ENCODE measurements at places on chromosomes 4 and X.

GRCh38 chrX:40080894-40081678, 16.7 kb downstream of the BCOR start:
- no peak for DNase-seq

GRCh38 chr4:127506283-127506682, 126.5 kb upstream of the INTU start:
- no peak for DNase-seq

DNA sequence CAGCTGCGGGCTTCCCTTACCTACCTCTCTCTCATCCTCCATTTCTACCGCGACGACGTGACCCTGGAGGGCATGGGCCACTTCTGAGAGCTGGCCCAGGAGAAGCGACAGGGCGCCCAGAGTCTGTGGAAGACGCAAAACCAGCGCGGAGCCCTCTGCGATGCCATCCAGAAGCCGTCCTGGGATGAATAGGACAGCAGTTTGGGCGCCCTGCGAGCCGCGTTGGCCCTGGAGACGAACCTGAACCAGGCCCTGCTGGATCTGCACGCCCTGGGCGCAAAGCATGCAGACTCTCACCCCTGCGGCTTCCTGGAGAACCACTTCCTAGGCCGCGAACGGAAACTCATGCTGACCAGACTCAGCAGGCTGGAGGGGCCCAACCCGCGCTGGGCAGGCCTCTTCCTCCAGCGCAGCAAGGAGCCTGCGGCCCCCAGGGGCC, 52.7 kb upstream of the TMPRSS11F start:
- DNase-seq: no peak

GRCh38 chr4:170716868-170717267, 627.1 kb upstream of the AADAT start:
- no peak for DNase-seq

- DNase-seq: no peak
These were observed 13.8 kb downstream of the SH3BP2 start for GRCh38 chr4:2806390-2807355.

GRCh38 chr4:40516651-40517050, 113.0 kb downstream of the RBM47 start:
- no peak for DNase-seq

DNA sequence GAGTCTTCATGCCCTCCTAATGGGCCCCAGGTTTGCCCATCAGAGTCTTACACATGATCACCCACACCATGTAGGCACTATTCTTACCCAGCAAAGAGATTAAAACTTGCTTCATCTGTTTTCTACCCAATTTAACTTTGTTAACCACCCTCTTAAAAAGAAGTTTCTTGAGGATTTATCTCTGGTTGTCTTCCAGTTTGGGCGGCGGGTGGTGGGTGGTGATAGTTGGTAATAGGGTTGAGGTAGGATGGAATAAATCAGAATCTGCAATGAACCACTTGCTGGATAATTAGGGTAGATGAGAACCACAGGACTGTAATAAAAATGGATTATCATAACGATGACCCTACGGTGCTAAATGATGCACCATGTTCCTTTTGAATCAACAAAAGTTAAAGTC, 30.9 kb downstream of the GALNT7 start:
- no peak for DNase-seq

GRCh38 chr4:123671636-123672404, 275.2 kb downstream of the SPRY1 start:
- no peak for DNase-seq

GRCh38 chrX:19343085-19343534, 617 bp upstream of the PDHA1 start:
- no peak for DNase-seq

- DNase-seq: no peak
These were observed 20.7 kb downstream of the PDGFC start for GRCh38 chr4:156950948-156951347.

GRCh38 chr4:69126024-69126423, 29.8 kb downstream of the UGT2B7 start:
- DNase-seq: no peak

GRCh38 chr4:26356081-26356501, 35.3 kb downstream of the RBPJ start:
- DNase-seq: peak; percentile 37

- no peak for DNase-seq
These were observed 37.8 kb upstream of the TACR3 start for GRCh38 chr4:103757631-103758030.

GRCh38 chr4:53477038-53477565, 99.7 kb downstream of the FIP1L1 start:
- DNase-seq: no peak

- no peak for DNase-seq
These were observed 153.0 kb upstream of the PPP1R2C start for GRCh38 chrX:42930951-42931350.

DNA sequence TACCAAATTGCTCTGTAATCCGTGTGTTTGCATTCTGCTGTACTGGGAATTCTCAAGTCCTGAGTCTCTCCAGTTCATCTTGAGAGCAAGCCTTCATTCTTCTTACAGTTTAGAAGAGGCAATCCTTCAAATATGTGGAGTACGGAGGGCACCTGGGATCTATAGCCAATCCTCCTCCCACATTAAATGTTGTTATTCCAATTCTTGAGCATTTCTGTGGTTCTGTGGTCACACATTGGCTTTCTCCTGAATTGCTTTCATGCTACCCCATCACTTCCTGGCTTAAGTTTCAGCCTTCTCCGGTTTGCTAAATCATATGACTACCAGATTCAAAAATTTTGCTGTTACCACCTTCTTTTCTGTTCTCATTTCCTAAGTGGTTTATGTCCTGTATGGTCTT, 611.1 kb downstream of the PCDH19 start:
- no peak for DNase-seq

DNA sequence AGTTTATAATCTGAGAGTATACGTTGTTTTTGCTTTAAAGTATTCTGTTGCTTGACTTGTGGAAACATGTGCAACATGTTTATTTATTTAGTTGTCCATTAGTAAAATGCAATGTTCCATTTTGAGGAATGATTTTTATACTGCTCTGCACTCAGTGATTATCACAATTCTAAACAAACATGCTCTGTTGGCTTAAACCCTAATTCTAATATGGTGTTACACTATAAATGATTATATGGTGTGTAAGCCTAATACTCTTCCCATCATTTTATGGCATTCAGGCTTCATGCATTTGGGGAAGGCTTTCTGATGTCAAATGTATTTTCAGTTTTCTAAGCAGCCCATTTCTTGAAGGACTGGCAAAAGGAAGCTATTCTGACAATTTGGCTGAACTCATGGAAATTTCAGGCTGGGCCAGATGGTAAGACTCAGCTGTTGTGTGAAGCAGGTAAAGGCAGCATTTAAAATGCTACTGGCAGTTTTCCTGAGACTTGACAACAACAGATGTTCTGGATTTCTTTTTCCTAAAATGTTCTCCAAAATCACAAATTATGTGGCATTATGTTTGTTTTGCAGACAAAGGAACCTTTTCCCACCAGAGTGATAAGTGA, 336.7 kb upstream of the GNPDA2 start:
- DNase-seq: no peak

DNA sequence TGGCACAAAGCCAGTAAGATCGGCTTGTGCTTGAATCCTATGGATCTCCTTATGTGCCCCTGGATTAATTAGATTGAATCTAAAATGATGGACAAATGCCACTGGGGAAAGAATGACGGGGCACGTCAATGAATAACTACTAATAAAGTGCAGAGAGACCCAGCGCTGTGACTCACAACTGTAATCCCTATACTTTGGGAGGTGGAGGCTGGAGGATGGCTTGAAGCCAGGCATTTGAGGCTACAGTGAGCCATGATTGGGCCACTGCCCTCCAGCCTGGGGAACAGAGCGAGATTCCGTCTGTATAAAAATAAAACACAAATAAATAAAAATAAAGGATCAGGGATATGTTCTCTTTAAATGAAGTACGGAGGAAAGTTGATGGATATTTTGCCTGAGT, 179.4 kb downstream of the DCHS2 start:
- DNase-seq: no peak

- no peak for DNase-seq
These were observed 679.2 kb downstream of the NLGN4X start for GRCh38 chrX:5549512-5549911.

DNA sequence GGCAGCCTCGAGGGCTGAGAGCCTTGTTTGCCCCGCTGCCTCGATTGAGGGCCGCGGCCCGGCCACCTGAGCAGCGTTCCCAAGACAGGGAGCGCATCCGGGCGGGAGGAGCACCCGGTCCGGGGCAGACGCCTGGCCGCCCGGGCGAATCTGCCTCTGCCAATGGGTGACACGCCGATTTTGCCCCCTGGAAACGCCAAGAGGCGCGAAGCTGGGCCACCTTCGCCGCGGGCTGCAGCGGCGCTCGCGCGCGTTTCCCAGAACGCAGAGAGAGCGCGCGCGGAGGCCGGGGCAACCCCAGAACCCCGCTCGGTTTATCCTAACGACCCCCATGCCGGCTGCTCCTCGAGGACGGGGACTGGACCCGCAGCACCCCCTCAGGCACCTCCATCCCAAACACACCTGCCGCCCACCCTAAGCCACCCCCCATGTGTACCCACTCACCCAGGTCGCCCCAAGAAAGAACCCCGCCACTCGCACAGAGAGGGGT, 575 bp downstream of the MAP7D2 start:
- DNase-seq: no peak

DNA sequence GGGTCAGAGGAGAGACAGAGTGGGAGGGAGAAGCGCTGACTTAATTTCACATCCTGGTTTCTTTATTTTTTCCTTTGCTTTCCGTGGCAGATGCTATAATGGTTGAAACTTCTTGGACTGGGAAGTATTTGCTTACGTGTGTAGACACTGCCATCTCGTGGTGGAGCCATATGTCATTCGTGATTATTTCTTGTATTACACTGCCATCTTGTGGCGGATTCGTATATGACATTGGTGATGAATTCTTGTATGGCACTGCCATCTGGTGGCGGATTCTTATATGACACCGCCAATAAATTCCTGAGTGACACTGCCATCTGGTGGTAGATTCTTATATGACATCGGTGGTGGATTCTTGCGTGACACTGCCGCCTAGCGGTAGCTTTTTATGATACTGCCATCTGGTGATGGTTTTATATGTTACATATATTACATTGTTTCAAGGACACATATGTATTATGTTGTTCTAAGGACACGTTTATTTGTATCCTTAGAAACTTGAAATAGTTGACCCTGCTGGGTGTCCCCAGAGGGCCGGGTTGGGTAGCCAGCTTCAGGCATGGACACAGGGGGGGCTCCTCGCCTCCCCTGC, 37.3 kb upstream of the CLCN4 start:
- peak; percentile 87 for DNase-seq

GRCh38 chrX:42585842-42586621, 191.9 kb downstream of the PPP1R2C start:
- DNase-seq: no peak

- no peak for DNase-seq
These were observed 291.3 kb downstream of the PDHA2 start for GRCh38 chr4:96131186-96131585.

DNA sequence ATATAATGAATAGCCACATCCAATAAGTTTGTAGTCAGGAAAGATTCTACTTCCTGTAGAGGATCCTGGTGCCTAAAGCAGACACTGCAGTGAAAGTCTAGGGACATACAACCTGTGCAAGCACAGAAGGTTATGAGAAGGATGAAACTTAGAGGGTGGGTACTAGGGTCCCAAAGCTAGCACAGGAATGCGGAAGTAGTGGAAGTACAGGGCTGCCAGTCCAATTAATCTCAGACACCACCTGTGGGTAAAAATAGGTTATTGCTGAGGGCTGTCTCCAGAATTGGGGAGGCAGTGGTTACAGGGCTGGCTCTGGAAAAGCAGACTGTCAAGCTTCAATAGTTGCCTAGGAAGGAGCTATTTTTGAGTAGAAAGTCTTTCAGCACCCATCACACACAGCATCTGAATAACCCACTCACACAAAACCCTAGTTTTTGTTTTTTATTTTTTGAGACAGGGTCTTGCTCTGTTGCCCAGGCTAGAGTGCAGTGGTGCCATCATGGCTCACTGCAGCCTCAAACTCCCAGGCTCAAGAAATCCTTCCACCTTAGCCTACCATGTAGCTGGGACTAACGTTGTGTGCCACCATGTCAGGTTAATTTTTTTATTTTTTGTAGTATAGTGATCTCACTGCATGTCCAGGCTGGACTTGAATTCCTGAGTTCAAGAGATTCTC, 50.8 kb upstream of the ELF2 start:
- no peak for DNase-seq

DNA sequence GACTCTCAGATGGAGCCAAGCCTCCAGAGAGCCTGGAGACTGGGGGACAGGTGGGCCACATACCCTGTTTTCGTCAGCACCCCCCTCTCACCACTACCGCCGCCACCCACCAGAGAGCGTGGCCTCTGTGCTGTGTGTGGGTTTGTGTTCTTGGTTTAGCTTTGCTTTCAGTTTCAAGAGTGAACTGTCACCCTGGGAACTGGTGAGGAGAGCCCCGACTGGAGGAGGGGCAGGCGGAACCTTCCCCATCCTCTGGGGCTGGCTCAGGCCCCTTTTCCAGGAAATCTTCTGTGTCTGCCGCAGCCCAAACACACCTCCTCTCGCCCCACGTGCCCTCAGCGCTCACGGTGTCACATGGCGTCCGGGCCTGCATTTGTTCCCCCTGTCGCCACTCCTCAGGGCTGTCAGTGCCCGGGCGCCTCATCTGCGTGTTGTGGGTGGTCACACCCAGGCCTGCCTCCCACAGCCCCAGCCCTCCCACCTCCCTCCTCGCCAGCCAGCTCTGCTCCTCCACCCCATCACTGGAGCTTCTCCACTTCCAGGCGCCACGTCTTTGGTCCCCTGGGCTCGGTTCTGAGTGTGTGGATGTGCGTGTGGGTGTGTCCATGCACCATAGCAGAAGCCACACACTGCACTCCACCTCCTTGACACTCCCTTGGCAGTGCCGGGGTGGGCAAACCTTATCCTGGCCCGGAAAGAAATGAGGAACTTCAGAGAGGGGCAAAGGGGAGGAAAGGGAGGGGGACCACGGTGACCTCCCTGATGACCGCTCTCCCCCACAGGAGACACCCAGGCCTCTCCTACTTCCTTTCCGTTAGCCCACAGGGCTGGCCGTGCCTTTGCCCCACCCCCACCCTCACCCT, 27.8 kb downstream of the ELF4 start:
- peak; percentile 82 for DNase-seq

DNA sequence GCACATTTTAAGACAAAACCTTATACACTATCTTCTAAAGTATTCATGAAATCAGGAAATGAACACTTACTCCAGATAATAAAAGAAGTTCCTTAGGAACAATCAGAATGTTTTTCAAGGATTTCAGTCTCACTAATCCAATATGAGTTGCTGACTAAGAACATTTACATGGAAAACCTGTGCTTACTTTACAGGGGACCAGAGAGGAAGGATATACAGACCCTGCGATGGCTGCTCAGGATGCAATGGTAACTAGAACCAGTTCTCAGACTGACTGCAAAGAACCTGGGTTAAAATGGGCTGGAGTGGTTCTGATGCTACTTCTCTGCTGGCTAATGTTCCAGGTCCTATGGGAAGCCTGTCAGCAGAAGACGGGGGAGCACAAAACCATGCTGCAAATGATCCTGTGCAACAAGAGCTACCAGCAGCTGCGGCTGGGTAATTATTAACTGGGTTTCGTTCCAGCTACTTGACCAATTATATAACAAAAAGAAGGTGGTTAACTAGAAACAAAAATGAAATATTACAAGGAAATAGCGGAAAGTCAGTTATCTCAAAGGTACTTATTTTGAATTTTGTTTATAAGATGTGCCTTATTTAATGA, 85.3 kb downstream of the ANXA10 start:
- DNase-seq: no peak

- DNase-seq: no peak
These were observed 279.8 kb upstream of the FRG1 start for GRCh38 chr4:189660722-189661360.

- DNase-seq: no peak
These were observed 270.1 kb downstream of the TMA16 start for GRCh38 chr4:163764569-163764968.

GRCh38 chr4:72112514-72113156, 80.8 kb downstream of the NPFFR2 start:
- DNase-seq: peak; percentile 11
